CD4-positive, alpha-beta T cell treated with Interleukin-12 subunit alpha and Interleukin-12 subunit beta, for 1 hour (primary cell): ENCODE measurements at places on chromosomes 2 and 18.
A peak's percentile ranks its signal among the peaks of the same experiment; 100 is the strongest.

GRCh38 chr2:218033590-218034496 is 31.0 kb upstream of the TNS1 start:
- DNase-seq = no peak

- no peak for DNase-seq
Observed at GRCh38 chr2:127173057-127173456, 47.0 kb downstream of the CYP27C1 start.

DNA sequence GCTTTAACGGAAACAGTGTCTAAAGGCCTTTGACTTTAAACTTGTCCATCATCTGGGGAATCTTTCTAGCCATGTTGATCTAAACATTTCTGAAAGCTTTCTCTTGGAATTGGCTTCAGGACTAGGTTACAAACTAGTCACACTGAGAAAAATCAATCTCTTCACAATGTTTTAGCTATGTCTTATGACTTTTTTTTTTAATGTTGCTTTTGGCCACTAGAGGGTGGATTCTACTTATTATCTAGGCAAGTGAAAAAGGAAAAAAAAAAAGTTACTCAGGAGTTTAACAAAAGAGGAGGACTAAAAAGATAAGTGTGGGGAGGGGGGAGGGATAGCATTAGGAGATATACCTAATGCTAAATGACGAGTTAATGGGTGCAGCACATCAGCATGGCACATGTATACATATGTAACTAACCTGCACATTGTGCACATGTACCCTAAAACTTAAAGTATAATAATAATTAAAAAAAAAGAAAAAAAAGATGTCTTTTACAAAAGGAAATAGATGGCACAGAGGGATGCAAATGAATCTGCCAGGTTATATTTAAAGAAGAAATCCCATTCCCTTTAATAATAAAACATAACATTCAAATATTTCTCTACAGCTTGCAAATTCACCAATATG is 160.4 kb upstream of the PID1 start:
- no peak for DNase-seq

- no peak for DNase-seq
Observed at GRCh38 chr2:10064932-10065772, 15.1 kb downstream of the CYS1 start.

GRCh38 chr2:109130723-109130995 is 1.7 kb downstream of the SH3RF3 start:
- no peak for DNase-seq

DNA sequence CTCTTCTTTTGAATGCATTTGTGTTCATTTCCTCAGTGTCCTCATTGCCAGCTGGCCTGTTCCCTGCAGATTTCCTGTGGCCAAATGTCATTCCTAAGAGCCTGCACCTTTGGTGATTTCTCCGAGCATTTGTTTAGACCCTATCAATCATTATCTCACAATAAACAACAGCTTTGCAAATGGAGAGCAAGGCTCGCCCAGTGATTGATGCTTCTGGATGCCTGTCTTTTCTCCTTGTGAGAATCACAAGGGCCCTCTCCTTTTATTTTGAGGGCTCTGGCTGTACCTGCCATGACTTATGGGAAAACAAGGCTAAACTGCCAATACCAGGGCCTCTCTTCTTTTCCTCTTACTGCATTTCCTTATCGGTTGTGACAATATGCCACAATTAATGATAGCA is 1454.4 kb upstream of the CELF4 start:
- DNase-seq = no peak

DNA sequence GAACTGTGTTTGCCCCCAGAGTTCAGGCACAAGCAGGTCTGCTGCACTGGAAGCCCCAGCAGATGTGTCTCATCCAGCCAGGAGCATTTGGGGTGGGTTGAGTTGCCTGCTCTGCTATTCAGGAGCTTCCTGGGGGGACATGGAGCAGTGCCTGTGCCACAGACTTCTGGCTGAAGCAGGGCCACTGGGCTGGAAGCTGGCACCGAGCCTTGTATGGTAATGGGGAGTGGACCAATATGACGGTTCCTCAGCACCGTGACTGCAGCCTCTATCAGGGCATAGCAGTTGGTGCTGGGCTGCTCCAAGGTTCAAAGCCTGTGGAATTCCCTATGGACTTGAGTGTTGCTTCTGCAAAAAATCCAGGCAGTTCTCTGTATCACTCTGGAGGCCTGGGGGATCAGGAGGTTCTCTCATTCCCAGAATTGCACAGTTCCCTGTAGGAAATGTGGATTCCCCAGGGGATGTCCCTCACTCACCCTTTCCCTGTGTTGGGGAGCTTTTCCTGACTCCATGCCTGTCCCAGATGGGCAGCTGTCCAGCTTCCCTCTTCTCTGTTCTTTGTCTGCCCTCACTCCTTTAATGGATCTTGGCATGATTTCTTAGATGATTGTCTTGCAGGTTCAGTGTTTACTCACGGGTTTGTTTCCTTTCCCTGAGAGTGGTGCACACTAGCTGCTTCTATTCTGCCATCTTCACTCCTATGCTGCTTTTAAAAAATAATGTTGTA is 37.2 kb upstream of the THSD7B start:
- no peak for DNase-seq

DNA sequence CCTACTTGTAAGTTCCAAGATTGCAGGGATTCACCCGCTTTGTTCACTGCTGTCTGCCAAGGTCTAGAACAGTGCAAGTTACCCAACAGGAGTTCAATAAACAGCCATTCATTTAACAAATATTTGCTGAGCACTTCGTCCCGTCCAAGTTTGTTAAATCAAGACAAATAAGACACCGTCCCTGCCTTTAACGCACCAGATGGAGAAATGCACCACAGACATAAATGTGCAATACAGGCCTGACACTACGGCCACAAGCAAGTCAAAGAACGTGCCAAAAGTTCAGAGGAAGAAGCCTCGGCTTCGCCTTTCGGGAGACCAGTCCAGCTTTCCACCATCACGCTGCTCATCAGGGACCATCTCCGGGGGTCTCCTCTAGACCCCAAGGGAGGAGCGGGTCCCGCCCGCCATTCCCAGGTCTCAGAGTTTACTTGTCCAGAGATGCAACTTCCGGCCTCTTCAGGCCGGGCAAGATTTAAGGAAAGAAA is 429 bp downstream of the C2orf76 start:
- peak; percentile 17 for DNase-seq

DNA sequence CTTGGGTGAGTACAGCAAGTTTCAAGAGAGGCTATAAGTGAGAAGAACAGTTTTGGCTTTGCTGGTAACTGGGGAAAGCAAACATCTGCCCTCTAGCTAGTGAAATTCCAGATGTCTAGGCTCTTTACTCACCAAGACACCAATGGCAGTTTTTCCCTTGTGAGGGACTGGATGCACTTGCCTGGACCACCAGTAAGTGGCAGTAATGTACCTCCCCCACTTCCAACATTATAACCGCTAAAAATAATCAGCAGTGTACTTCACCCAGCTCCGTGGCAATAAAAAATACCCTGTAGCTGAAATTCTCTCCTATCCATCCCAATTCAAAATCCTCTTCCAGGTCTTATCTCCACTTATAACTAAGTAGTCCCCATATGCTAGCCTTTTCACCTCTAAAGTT is 383.9 kb downstream of the ARHGAP15 start:
- peak; percentile 5 for DNase-seq

GRCh38 chr2:10412380-10412779 is 35.7 kb downstream of the ODC1 start:
- peak; percentile 30 for DNase-seq

DNA sequence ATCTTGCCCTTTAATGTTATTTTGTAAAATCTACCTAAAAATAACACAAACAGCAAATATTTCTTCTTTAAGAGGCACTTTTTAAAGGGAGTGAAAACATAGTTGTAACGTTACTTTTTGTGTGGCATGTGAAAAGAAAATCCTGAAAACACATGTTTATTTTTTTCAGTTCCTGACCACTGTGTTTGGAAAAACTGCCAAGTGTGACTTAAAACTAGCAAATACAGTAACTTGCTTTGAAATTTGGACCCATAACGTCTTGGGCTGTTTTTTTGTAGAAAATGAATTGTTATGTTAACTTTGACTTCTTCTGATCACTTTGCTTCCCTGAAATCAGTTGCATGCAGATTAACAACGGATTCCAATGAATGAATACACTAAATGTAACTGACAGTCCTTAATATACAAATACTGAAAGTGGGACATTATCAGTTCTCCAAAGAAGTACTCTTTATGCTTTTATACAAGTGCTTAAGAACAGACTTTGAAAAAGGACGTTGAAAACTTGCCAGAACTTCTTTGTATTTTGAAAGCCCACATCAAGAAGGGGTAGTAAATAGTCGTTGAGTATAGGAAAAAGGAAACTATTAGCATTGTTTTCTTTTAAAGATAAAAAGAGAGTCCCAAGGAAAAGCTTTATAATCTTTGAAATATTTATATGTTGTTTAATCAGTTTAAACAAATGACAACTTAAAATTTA is 96.1 kb upstream of the ZEB2 start:
- DNase-seq = no peak
